Naive B cell (primary cell): ENCODE measurements at places on chromosomes 6 and 20.
A peak's percentile ranks its signal among the peaks of the same experiment; 100 is the strongest.

DNA sequence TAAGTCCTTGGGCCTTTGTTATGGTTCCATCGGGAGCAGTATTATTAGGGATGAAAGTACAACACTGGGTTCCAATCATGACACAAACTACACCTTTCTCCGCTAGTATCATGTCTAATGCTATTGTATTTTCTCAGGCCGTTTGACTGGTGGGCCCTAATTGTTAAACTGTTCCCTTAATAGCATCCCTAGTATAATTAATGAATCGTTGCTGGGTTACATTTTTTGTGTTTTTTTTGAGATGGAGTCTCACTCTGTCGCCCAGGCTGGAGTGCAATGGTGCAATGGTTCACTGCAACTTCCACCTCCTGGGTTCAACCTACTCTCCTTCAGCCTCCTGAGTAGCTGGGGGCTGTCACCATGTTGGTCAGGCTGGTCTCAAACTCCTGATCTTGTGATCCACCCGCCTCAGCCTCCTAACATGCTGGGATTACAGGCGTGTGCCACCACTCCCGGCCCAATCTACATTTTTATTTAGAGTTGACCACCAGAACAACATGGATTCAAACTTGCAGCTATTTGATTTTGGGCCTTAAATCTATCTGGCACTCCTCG, 4.1 kb upstream of the ZNFX1 start:
- DNase-seq: no peak

- no peak for DNase-seq
Observed at GRCh38 chr6:17930321-17930993, 57.0 kb downstream of the KIF13A start.

- DNase-seq: no peak
Observed at GRCh38 chr6:76982476-76983199, 480.7 kb downstream of the HTR1B start.

DNA sequence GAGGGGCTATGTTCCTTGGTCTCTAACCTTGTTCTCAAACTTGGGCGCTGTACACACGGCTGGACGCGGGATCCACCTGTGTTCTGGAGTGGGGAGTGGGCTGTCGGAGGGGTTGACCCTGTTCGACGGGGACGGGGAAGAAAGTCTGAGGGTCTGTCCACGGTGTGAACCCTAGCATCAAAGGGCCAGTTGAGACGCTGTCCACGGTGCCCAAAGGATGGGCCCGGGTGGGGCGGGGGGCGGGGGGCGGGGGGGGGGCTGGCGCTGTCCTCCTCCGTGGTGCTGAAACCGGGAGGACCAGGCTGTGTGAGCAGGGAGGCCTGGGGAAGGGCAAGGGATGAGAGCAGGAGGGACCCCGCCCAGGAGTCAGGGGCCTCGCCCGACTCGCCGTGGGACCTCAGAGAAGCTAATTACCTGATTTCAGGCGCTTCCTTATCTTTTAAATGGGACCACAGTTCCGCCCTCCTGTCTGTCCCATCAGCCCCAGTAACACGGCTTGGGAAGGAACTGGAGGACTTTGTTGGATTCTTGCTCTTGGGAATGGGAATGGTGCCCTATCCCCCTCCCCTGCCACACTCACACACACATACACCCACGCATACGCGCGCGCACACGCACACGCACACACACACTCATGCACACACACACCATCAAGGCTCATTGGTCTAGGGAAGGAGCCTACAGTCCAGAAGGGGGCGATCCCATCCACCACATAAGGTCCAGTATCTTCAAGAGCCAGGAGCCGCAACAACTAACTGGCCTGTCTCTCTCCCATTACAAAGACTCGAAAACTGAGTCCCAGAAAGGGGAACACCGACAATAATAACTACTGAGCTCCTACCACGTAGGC, 1.0 kb upstream of the VSTM2L start:
- DNase-seq: no peak

DNA sequence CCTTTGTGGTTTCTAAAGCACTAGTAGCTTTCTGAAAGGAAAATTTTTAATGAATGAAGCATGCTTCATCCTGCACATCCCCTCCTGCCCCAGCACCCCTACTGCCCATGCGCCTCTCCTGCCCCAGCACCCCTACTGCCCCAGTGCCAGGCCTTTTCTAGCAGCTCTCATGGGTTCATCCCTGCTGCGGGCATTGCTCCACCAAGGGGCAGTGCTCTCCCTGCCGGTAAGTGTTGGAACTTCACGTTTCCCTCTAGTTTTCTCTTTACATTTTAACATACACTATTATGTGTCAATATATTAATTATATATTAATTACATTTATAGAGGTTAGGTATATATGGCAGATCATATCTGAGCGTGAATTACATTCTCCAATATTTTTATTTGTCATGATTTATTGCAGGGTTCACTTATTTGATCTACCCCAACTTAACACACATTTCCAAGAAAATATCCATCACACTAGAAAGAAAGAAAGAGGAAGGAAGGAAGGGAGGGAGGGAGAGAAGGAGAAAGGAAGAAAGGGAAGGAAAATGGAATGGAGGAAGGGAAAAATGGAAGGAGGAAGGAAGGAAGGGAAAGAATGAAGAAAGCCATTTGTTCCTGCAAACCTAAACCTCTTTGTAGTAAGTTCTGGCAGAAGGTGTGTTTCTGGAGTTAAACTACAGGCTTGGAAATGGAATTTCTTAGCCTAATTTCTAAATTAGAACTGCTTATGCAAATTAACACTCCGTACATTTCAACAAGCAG, 46.8 kb downstream of the CEP43 start:
- no peak for DNase-seq

- DNase-seq: no peak
Observed at GRCh38 chr6:108584323-108584722, 23.6 kb downstream of the FOXO3 start.

- no peak for DNase-seq
Observed at GRCh38 chr20:21512634-21513180, 1.2 kb downstream of the NKX2-2 start.

GRCh38 chr20:63432577-63433325, 39.7 kb downstream of the KCNQ2 start:
- no peak for DNase-seq

DNA sequence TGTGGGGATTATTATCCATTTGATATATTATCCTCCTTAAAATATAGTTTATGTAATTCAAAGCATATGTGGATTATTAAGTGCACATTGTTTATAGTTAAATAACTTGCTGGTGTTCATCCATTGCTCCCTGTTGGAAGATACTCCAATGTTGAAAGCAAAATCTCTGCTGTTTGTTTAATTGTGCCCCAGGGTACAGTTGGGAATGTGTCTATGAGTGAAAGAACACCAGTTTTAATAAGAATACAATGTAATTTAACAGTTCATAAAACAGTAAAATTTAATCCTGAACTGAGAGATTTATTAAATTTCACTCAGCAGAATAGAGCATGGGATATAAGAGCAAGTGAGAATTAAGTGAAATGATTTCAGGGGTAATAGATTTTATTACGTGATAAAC, 364.9 kb downstream of the GRIK2 start:
- no peak for DNase-seq

GRCh38 chr6:34484899-34485298, 19.0 kb downstream of the PACSIN1 start:
- DNase-seq: peak; percentile 6

- DNase-seq: no peak
Observed at GRCh38 chr6:44867571-44868334, 460.4 kb upstream of the RUNX2 start.

GRCh38 chr6:139290787-139291311, 949 bp downstream of the TXLNB start:
- DNase-seq: peak; percentile 76

DNA sequence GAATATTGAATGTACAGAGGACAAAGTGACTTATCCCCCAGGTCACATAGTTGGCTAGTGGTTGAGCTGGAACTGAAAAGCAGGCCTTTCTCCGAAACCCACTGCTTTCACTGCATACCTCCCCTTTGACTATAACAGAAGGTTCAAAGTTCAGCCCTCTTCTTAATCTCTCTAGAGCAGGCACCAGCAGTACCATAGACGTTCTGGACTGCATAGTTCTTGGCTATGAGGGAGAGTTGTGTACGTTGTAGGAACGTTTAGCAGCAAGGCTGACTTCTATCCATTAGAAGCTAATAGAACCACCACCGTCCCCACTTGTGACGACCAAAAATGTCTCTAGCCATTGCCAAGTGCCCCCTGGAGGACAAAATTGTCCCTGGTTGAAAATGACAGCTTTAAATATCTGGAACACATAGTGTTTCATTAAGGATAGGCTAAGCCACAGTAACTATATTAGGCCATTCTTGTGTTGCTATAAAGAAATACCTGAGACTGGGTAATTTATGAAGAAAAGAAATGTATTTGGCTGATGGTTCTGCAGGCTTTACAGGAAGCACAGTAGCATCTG, 123.8 kb upstream of the MTHFD1L start:
- peak; percentile 52 for DNase-seq

DNA sequence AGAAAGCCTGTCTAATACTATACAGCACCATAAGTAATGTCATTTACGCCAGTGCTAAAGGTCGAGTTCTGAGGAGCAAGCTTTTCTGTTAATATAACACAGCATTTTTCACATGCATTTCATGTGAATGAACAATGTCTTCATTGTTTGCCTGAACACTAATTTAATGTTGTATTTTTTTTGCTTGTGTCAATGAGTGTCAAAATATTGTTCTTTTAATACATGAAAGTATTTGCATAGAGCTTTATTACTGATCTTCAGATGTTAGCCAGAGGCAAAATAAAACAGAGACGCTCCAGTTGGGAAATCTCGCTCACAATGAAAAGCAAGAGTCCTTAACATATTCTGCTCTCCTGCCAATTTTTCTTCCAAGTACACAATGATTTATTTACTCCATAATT, 151.8 kb downstream of the FOXC1 start:
- no peak for DNase-seq

DNA sequence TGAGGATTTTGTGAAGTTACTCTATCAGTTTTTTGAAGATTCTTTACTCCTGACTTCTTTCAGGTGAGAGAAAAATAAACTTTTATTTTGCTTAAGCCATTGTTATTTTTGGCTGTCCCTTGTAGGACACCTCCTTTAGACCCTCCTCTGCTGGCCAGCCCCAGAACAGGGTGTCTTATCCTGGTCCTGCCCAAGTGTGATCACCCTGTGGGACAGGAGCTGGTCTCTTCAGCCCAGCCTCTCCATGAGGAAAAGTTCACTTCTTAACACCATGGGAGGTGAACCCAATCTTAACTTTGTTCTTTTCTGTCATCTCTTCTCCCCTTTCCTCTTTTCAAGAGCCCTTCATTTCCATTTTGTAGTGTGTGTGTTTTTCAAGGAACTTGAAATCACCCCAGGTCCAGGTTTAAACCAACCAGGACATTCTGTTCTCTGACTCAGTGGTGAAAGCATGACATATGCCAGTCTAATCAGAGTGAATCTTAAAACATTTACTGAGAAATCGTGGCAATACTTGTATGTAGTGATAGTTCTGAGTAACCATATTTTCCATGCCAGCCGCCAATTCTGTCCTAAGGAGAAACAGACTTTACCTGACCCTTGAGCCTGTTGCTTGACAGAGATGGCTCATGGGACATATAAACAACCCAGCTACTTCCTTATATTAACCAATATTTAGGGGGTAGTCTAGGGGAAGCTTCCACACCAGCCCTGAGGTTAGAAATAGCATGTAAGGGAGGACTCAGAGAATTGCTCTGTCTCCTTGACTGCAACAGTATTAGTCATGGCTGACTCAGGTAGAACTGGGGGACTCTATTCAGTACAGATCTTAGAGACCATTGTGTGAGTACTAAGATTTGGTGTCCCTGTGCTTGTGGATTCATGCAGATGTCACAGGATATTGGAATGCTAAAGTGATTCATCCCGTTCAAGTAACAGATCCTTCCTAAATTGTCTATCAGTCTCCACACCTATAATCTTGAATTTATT, 48.8 kb downstream of the FLRT3 start:
- DNase-seq: no peak

DNA sequence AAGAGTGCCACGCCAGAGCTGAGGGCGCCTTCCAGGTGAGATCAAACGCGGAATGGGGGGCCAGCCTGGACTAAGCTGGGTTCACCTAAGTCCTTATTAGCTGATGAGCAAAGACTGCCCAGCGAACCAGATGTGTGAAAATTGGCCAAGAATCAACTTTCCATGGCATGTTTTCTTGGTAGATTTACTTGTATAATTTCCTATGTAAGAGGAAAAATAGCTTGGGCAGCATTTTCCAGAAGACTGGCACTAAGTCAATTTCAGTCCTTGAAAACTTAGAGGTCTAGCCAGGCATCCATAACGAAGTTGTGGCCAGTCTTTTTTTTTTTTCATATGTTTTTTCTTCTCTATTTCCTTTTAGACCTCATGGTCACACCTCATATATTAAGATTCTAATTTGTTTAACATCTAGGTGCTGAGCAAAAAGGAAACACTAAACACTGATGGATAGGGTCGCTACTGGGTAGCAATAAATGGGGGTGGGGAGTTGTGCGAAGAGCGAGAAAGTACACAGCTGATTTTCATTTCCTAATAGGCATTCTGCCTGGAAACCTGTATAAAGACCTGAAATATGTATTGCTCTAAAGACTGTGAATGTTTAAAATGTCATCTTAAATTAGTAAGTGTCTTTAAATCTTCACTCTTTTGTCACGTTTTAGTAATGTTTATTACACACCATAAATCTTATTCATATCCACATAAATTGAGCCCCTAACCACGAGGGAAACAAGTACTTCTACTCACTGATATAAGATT, 188.8 kb downstream of the CD83 start:
- no peak for DNase-seq

- no peak for DNase-seq
Observed at GRCh38 chr20:58096880-58097423, 131.5 kb downstream of the ANKRD60 start.

DNA sequence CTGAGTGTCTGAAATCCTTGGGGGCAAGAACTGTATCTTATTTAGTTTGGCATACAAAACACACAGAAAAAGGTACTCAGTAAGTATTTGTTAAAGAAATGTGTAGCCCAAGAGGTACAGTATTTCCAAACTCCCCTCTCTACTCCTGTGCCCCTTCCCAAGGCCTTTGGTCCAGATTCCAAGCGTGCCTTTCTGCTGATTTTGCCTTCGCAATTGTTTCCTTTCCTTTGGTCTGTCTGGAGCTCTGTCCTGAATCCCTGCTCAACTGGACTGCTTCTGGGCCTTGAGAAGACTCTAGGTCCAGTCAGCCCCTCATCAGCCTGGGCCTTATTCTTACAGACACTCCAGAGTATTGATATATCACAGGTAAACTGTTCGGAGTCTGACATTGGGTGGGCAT, 122.2 kb upstream of the SYNCRIP start:
- no peak for DNase-seq

GRCh38 chr6:44976677-44977641, 351.2 kb upstream of the RUNX2 start:
- DNase-seq: no peak
